ENCODE measurements at places on chromosomes 13 and 19.

DNA sequence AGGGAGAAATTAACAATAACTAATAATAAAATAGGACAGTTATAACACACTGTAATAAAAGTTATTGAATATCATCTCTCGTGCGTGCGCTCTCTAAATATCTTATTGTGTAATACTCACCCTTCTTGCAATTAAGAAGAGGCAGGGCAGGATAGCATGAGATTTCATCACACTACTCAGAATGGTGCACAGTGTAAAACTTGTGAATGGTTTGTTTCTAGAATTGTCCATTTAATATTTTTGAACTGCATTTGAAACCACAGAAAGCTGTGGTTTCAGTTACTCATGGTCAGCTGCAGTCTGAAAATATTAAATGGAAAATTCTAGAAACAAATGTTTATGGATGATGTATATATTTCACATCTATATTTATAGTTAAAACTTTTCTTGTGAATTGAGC lies 161.1 kb downstream of the DCT start:
- no peak for DNase-seq

DNA sequence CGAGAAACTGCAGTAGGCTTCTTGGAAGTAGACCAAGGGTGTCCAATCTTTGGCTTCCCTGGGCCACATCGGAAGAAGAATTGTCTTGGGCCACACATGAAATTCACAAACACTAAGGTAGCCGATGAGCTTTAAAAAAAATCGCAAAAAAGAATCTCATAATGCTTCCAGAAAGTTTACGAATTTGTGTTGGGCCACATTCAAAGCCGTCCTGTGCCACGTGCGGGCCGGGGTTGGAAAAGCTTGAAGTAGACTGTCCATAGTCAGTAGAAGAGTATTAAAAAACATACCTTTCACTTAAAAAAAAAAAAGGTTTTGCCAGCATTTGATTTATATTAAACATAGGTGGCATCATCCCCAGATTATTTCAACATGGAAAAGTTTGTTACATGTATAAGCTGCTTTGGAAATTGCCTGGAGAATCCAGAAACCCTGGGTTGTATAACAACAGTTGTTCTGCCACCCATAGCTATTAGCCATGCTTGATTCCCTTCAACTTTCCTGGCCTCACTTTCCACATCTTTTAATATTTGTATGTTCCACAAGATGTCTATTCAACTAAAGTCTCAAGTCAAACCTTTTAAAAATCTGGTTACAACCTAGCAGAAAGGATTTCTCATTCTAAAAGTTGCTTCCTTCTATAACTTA lies 1.0 kb downstream of the IFT88 start:
- DNase-seq = no peak

DNA sequence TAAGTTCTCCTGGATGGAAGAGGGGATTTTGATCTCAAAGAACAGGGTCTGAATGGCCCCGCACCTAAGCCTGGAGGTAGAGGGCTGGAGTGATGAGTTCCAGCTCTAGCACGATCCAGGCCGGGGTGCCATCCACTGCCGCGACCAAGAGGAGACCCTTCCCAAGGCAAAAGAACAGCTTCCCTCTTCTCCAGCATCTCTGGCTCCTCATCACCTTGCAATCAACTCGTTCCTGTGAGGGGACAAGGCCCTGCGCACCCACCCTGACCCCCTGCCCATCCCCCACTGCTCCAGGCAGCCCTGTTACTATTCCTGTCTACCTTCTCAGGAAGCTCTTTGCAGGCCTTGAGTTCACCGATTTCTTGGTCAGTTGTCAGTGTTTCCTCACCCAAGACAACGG lies 17.8 kb downstream of the COL4A1 start:
- no peak for DNase-seq

DNA sequence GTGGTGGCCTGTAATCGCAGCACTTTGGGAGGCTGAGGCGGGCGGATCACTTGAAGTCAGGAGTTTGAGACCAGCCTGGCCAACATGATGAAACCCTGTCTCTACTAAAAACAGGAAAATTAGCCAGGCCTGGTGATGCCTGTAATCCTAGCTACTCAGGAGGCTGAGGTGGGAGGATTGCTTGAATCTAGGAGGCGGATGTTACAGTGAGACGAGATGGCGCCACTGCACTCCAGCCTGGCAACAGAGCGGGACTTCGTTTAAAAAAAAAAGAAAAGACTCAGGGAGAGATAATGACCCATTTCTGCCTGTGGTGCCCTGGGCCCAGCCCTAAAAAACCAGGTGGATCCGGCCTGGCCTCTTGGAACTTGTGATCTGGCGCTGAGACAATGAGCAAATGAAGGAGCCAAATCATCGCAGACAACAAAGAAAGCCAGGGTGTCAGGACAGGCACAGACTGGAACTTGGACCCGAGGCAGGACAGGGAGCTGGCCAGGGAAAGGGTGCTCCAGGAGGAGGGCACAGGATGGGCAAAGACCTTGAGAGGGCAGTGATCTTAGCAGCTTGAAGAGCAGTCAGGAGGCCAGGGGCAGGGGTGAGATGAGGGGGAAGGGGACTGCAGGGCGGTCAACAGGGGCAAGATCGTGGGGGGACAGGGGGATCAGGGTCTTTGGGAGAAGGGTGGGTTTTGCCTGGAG lies 962 bp upstream of the JAK3 start:
- no peak for DNase-seq

DNA sequence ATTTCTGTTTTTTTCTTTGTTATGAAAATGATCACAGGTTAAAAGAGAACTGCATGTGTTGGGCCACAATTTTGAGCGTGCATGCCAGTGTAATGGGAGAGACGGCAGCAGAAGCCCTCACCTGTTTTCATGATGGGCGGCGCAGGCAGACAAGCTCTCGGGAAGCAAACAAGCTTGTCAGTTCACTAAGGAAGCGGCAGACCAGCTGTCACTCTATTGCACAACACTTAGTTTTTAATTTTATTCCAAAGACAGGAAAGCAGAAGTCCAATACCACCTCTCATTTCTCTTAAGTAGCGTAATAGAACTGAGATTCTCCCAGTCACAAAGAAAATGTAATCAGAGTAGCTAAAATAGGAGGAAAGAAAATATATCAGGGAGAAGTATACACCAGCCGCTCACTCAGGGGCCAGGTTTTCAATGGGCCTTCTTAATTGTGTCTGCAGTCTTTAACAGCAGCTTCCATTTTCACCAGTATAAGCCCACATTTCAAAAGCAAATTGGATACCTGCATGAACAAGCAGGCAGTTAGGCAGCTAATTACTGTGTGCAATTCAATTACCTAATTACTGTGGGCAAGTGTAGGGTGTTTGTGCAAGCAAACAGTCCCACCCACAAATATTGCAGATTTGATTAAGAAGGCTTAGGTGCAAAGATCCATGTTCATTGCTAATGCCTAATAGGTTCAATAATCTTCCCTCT lies 711.4 kb downstream of the DIAPH3 start:
- no peak for DNase-seq

GRCh38 chr19:38024992-38025908 lies 118.2 kb downstream of the SIPA1L3 start:
- DNase-seq = no peak

- DNase-seq = no peak
Observed at GRCh38 chr13:97259798-97260714, 37.9 kb downstream of the MBNL2 start.

DNA sequence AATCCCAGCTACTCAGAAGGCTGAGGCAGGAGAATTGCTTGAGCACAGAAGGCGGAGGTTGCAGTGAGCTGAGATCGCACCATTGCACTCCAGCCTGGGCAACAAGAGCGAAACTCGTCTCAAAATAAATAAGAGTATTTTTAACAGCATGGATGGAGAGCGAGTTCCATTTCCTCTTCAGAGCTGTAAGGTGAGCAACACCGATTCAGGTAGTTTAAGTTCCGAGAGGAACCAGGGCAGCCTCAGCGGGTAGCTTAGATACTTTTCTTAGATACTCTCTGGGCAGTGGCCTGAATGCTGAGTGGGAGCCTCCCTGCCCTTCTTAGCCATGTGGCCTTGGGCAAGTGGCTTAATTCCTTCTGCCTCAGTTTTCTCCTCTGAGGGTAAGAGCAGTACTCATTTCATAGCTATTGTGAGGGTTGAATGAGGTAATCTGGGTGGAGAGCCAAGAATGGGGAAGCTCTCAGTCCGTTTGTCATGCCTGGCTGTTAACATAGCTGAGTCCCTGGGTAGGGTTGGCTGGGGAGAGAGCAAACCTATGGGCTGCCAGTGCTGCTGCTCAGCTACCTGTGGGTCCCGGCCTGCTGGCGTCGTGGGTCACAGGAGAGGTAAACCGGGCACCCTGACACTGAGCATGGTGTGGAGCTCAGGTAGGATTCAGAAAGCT lies 4.1 kb downstream of the ATP11A start:
- no peak for DNase-seq

- no peak for DNase-seq
Observed at GRCh38 chr13:36131222-36131930, at the start of gene DCLK1. DCLK1 (minus strand) TSS chr13:36131382.

DNA sequence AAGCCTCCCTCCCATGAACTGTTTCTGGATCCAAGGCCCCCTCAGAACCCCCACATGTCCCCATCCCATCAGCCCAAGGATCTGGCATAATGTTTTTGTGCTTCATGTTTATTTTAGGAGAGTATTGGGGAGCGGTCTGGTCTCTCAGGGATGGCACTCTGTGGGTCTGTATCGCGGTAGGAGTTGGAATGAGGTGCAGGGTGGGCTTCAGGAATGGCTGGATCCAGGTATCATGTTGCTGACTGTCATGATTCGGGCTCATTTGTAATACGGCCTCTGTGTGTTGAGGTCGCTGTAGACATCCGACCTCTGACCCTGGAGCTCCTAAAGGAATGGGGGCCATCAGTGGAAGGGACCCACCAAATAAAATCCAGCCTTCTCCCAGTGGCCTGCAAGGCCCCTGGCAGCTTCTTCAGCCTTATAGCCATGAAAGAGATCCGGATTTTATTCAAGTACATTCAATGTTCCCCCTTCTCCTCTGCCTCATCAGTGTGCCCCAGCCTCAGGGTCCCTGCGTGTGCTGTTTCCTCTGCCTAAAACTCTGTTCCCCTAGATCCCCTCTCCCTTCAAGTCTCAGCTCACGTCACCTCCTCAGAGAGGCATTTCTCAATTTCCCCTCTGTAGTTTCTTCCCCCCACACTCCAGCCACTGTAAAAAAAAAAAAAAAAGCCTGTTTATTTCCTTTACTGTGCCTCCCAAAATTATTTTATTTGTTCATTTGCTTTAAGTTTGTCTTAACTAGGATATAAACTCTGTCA lies 2.2 kb downstream of the HCST start:
- DNase-seq = no peak

DNA sequence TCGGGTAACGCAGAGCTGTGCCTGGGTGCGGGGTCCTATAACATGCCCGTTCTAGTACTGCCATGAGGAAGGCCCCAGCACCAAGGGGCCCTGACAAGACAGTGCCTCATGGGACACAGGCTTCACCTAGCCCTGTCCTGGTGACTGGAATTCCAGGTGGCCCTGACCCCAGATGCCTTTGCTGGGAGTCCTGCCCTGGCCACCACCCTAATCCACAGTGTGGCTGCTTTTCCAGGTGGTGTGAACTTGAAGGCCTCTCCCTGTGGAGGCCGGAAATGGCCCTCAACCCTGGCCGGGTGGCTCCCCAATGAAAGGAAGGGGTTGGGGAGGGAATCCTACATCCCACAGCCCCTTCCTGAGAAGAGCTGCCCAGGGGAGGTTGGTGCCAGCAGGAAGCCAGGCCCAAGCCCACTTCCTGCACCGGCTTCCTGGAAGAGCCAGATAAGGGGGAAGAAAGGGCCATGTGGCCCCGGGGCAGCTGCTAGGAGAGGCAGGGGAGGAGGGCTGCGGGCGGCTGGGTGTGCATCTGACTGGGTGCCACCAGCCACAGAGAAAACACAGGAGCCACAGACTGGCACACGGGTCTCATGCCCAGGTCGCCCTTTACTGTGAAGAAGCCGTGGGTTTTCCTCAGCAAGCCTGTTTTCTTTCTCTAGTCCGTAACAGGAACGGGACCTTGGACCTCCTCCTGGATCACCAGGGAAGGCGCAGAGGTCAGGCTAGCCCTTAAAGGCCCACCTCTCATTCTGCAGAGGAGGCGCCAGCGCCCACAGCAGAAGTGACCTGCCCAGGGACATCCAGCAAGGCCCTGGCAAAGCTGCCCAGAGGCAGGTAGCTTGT lies 4.7 kb downstream of the LSM4 start:
- DNase-seq = no peak

GRCh38 chr19:31986951-31987350 lies 358.5 kb upstream of the ZNF507 start:
- no peak for DNase-seq

- no peak for DNase-seq
Observed at GRCh38 chr13:40922437-40923040, 96.6 kb downstream of the ELF1 start.

- peak; percentile 76 for DNase-seq
Observed at GRCh38 chr19:16062789-16063188, 13.5 kb upstream of the TPM4 start.

DNA sequence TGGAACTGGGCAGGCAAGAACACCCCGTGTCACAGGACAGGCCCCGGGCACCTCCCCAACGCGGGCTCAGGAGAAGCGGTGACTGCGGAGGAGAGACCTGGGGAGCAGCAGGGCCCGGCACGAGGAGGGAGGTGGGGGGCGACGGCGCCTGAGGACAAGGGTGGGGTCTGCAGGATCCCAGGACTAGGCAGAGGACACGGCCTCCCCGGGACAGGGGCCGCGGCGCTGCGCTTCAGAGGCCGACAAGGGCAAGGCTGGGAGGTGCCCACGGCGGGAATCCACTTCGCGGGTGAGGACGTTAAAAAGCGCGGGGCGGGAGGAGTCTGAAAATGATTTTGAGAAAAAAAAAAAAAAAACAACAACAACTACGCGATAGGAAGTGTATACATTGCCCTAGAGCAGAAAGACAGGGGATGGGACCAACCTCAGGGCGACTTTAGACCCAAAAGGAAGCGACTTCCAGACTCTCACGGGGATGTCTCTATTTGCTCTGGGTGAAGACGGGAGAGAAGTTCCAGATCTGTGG lies 44.9 kb downstream of the ZNF611 start:
- DNase-seq = peak; percentile 26

- DNase-seq = no peak
Observed at GRCh38 chr13:27775943-27776342, 16.3 kb upstream of the GSX1 start.

DNA sequence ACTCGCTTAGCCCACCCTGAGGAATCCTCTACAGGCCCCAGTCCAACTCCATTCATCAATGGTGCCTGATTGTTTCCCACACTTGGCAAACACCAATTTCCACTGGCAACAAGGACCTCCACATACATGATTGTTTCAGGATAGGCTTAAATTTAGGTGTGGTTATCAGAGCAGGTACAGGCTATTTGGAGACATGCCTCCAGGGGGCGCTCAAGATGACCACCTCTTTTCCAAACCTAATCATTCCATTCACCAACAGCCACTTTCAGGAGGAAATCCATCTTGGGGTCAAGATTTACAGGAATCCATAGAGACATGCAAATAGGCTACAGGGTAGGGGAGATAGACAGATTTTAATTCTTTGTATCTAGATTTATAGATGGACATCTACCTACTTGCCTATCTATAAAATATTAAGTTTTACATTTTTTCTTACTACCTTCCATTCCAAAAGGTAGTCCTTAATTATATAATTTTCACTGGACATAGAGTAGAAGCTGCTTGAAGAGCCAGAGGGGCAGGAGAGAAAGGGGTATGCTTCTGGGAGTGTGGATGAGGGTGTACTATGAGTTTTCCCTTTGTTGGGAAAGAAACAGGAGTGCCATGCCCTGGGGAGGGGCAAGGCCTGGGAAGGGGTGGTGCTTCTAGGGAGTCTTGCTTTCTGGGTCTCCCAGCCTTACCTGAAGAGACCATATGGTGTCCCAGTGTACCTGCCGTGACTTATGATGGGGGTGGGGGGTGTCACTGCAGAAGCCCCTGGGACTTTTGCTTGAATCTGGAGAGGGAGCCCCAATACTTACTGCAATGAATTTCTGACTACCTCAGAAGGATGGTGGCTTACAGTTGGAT lies 14.1 kb upstream of the PCDH8 start:
- DNase-seq = no peak

- no peak for DNase-seq
Observed at GRCh38 chr13:110872034-110872767, 42.7 kb downstream of the ANKRD10 start.

Data from activated CD4-positive, alpha-beta T cell treated with anti-CD3 and anti-CD28 coated beads for 4 hours (primary cell).